ENCODE measurements at places on chromosomes 5 and 9. TPM values are rescaled to one million over a fixed set of nuclear protein-coding genes. Genes with fewer than 3 reads are reported as not detected.

Gene C9orf152
- total RNA-seq, result not detected

- DNase-seq, result no peak
These were observed 171.4 kb upstream of the SLC30A5 start for GRCh38 chr5:68922172-68922987.

Gene ZFP2
- 0.15 TPM for total RNA-seq

DNA sequence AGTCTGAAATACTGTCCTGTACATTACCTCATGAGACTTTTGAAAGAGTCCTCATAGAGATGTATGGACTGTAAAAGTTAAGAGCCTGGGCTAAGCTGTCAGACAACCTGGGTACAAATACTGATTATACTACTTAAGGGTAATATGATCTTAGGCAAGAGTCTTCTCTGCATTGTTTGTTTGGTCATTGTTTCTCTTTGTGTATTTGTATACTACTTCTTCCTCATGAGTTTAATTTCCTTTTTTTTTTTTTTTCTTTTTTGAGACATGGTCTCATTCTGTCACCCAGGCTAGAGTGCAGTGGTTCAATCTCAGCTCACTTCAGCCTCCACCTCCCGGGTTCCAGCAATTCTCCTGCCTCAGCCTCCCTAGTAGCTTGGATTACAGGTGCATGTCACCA, 2.6 kb upstream of the PFDN1 start:
- no peak for DNase-seq

- DNase-seq, result no peak
These were observed 415.0 kb downstream of the KCTD16 start for GRCh38 chr5:144585681-144586080.

Gene TOMM5
- total RNA-seq, result 86.4 TPM

DNA sequence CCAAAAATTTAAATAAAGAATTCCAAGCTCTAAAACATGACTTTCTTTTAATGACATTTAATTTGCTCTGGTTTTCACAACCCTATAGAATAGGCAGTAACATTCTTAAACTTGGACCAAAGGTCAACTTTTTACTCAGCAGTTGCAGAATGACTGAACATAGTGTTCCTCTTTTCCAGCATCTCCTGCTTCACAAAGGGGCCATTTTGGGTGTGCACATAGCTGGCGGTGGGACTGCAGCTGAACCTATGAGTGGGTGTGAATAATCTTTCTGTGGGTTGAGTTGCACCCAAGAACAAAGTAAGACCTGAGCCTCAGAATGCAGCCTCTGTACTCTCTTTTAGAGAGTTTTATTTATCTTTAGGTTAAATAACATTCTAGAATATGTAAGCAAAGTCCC, 96.9 kb upstream of the HAPLN1 start:
- no peak for DNase-seq

GRCh38 chr5:146040527-146040926, 64.8 kb downstream of the PLAC8L1 start:
- no peak for DNase-seq

Data from activated CD4-positive, alpha-beta memory T cell treated with anti-CD3 and anti-CD28 coated beads, Interleukin-2, amount 10 ng/mL, durations not matched to agents 7 days and 5 days (primary cell).